ENCODE measurements at places on chromosomes 6 and 20.

- DNase-seq, result no peak
Measured at GRCh38 chr6:17107863-17108262, 6.0 kb downstream of the STMND1 start.

DNA sequence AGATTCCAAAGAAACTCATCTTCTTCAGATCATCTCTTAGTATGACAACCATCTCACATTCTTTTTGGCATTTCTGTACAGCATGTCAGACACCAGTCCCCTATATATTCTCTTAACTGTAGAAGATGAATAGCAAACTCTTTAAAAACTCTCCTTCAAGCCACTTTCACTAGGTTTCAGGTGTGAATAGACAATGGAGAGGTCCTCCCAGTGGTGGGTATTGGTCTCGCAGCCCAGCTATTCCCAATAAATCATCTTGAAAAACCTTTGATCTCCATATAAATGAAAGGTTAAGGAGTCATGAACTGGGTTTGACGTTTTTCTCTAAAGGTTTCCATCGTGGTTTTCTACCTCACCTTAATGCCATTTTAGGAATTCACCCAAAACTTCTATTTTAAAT lies 180.0 kb downstream of the GJA1 start:
- no peak for DNase-seq

DNA sequence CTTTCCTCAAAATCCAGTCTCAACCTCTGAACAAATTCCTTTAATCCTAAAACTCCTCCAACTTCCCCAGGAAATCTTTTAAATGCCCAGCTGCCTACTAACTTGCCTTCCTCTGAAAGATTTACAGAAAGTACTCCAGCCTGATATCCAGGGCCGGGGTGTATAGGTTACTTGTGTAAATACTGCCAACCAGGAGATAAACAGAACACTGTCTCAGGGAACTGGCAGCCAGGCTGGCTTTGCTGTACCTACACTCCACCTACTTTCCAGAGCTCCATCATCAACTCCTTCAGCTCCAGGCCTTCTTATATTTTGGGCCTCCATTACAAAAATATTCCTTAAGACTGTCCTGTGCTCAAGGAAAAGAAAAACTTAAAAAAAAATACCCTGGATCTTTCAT lies 85.9 kb downstream of the CEP162 start:
- DNase-seq, result no peak

DNA sequence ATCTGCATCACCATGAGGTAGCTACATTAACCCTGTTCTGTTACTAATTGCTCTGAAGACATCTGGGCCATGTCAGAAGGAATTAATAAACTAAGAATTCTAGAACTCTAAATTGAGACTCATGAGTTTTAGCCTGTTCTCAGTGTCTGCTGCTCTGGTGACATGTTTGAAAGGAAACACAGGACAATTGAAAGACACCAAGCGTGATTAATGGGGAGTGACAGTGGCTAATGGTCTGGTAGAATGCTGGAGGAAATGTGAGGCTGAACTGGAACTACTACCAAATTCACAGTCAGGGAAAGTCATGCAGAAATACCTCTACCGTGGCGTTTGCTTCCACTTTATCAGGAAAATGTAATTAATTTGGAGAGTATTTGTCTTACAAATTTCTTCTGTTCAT lies 140.0 kb downstream of the TBC1D7 start:
- DNase-seq, result no peak

GRCh38 chr20:6180531-6180930 lies 57.7 kb upstream of the FERMT1 start:
- no peak for DNase-seq

- no peak for DNase-seq
Measured at GRCh38 chr6:151536188-151536479, 42.3 kb downstream of the CCDC170 start.

DNA sequence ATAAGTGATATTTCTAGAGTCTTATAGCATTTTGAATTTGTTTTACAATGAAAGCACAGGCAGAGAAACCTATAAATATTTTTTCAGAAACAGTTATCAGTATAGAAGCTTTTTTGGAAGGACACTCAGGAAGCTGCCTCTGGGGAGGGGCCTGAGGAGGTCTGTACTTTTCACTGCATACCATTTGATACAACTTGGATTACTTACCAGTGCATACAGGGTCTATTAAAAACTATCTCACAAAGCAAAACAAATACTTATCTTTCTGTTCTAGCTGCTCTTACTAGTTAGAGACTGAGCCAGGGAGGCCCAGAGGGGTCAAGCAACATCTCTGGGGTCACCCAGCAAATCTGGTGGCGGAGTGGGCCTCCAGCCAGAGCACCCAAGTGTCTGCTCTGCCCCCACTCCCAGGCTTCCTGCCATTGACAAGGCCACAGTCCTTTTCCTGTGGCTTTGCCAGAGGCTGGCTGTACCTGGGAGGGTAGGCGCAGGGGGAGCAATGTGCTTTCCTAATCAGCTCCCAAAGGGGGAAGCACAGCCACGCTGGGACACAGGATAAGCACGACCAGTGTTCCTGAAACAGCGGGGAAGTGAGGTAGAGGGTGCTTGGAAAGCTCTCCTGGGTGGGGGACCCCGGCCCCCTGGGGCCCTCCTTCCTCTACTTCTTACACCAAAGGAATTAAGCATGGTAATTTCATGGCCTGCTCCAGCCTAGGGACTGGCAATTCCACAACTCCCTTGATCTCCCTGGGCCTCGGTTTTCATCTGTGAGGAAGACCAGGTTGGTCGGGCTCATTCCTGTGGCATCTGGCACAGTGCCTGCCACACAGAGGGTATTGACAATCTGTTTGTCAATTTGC lies 7.8 kb downstream of the TCF15 start:
- DNase-seq, result no peak

- DNase-seq, result no peak
Measured at GRCh38 chr6:73581293-73581692, 60.5 kb upstream of the EEF1A1 start.

DNA sequence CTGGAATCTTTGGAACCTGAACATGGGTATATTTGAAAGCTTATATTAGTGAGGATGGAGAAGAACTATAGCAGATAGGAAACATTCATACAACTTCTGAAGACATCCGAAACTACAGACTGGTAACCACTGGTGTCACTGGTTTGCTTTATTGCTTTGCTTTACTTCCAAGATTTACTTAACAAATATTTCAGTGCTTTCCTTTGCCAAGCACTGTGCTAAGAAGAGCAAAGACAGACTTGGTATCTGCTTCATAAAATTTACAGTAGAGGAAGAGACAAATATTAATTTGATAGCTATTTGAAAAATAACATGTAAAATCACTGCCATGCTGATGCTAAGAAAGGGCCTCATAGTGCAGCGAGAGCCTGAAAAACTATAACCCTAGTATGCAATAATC lies 1.8 kb downstream of the TPD52L1 start:
- no peak for DNase-seq

- no peak for DNase-seq
Measured at GRCh38 chr6:15148356-15148946, 97.4 kb upstream of the JARID2 start.

DNA sequence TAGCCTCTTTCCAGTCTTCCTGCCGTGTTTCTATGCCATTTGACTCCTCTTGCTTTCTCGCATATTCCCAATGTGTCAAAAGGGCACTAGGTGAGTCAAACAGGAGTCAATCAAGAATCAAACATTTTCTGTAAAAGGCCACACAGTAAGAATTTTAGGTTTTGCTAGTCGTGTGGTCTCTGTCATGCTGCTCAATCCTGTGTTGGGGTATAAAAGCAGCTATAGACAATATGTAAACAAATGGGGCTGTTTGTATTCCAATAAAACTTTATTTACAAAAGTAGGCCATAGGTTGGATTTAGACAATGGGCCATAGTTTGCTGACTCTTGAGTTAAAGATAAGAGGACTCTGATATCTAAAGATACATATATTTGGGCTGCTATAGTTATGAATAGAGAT lies 235.4 kb upstream of the BTBD3 start:
- DNase-seq, result no peak
